ENCODE measurements at places on chromosomes 4 and X.

DNA sequence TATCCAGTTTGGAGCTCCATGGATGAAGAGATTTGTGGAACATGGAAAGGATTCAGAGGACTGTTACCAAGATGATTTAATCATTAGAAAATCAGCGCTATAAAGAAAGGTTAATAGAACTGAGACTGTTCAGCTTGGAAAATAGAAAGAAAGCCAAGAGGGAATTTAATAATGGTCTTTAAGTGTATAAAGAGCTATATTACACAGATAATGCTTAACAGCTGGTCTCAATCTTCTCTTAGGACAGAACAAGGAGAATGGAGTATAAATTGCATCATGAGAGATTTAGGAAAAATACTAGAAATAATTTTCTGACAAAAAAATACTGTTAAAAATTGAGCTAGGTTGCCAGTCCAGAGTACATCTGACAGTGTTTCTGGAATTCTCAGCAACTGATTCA lies 91.3 kb upstream of the MAGEC2 start:
- DNase-seq: no peak

DNA sequence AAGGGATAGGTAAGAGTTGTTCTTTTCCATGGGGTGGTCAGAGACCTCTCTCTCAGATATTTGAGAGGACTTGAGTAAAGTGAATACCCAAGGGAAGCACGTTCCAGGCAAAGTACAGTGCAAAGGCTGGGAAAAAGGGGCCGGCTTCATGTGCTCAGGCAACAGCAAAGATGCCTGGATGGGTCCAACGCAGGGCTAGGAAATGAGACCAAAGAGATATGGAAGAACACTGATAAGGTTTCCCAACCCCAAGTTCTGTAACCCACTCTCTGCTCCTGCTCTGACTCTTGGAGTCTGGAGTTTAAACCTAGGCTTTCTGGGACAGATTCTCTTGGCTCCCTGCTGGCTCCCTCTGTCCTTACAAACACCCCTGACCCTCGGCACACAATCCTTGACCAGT lies 36.2 kb upstream of the PROM1 start:
- DNase-seq: no peak

- DNase-seq: no peak
Measured at GRCh38 chrX:26762253-26762652, 546.3 kb downstream of the MAGEB5 start.

DNA sequence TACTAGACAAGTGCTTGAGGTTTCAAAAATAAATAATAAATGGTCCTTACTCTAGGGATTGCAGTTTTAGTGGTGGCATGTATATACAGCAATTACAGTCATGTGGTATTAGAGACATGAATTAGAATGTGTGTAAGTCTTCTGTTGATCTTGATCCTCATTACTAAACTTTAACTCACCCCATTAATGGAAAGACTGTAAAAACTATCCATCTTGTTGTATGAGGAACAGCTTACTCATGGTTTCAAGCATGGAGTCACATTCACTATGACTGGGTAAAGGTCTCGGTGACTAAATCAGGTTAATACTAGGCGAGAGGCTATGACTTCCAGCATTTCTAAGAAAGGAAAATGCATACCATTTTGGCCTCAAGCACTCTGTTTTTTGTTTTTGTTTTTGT lies 107.0 kb upstream of the HPGD start:
- no peak for DNase-seq

GRCh38 chrX:12741416-12741815 lies 49.8 kb upstream of the PRPS2 start:
- no peak for DNase-seq

DNA sequence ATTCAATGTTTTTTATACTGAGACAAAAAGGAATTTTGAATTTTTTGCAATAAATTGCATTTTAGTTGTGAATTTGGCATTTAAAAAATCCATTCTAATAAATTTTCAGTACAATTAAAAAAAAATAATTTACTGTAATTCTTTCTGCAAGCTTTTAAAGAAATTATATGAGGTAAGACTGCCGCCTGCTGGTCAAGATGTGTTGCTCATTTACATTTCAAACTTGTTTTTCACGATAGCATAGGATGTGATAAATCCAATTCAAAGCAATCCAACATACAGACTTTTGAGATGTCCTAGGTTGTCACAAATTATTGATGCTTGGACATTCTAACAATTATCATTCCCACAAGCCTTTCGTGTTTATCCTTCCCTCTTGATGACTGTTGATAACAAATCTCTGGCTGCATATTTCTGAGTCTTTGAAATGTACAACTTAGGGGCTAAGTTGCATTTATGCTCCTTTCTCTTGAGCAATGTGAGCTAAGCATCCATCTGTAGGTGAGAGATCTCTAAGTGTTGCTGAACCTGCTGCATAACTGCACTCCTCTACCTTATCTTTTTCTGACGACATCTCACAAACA lies 21.7 kb upstream of the MFAP3L start:
- DNase-seq: peak; percentile 50

DNA sequence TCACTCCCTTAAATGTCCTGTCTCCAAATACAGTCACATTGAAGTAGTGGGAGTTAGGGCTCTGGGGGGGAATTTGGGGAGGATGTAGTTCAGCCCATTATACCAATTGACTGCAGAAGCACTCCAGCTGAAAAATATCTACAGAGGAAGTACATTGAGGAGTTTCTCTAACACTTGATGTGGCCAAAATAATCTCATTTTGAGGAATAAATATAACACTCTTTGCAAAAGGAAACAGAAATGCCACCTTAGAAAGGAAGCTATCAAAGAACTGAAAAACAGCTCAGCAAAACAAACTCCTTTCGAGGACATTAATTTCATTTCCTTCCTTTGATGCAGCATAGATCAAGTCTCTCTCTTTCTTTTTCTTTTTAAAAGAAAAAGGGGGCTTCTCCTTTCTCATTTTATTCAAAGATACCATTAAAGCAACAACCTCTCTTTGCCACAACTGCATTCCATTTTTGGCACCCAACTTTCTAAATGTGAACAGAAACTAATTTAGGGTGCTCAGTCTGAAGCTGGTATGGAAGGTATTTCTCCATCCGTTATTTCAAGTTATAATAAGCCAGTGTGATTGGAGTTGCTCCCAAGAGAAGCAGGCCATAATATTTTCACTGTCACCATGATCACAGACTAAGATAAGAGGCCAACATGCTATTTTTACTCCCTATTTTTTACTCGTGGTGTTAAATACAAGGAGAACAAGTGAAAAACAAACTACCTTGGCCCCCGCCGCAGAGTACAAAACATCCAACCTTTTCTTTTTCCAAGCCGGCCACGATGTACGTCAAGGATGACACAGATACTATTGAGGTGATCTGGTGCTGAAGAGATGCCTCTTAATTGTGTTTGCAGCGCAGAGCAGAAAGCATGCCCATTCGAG lies 230.4 kb upstream of the GATB start:
- DNase-seq: no peak

DNA sequence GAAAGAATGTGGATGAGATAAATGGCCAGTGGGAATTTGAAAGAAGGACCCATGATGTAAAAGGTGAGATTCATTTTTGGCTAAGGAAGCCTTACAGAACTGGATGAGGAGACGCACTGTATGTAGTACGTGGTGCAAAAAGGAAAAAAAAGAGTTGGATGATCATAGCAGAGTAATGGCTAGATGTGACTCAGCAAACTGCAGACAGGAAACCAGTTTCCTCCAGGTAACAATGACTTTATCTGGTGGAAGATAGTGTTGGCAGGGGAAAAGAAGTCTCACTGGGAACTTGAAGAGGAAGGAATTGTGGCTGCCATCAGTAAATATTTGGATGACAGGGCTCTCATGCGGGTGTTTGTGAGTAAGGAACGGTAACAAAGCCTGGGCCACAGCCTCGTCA lies 243.2 kb downstream of the CPE start:
- no peak for DNase-seq

DNA sequence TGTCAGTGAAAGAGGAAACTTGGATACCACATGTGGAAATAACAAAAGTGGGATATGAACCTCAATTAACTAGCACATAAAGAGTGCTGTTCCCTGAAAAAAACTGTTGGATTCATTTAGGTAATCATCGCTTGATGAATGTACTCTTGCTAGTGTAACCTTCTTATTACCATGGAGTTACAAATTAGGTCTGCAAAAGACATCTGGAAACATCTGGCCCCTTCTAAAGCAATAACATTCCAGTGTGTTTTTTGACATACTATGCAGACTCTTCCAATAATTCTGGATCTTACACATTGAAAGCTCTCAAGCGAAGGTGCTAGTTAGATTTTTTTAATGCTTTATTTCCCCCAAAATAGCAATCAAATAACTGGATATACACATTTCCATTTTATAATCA lies 134.6 kb downstream of the ATP10D start:
- no peak for DNase-seq

Measured in transverse colon (tissue), 4 donors.